ENCODE measurements at places on chromosomes 2 and 18.

- DNase-seq = peak; percentile 41
Measured at GRCh38 chr2:109218087-109218791, 89.2 kb downstream of the SH3RF3 start.

GRCh38 chr2:178927173-178927572 is 120.0 kb upstream of the TTN start:
- no peak for DNase-seq

DNA sequence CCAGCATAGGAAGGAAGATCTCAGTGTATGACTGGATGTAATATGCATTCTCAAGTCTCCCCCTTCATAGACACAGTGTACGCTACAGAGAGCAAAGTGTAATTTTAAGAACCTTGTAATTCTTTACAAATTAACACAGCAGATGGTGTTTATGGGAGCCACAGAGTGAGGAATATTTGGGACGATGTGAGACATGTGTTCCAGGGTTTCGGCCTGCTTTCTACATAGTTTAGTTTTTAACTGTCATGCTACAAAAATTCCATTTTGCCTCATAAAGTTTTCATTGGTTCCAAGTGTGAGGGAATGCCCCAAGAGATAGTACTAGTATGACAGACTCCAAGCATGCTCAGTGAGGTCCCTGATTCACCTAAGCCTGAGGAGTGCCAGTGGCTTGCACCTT is 76.2 kb upstream of the LRRTM1 start:
- no peak for DNase-seq

GRCh38 chr2:142642650-142643049 is 234.8 kb upstream of the KYNU start:
- no peak for DNase-seq

DNA sequence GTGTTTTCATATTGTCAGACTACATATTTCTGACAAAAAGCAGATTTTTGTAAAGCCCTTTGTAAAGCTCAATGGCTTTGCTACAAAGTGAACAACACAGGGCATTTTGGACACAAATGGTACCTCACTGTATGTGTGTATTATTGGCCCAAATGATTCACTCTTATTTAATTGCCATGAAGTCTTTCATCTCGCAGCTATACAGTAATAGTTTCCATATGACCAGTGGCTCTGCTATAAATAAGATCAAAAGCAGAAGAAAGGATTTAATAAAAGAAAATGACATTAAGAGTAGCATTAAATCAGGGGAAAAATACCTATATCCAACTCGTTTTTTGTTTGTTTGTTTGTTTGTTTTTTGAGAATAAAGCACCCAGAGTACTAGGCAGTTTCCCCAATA is 284.0 kb upstream of the CCDC68 start:
- DNase-seq = no peak

DNA sequence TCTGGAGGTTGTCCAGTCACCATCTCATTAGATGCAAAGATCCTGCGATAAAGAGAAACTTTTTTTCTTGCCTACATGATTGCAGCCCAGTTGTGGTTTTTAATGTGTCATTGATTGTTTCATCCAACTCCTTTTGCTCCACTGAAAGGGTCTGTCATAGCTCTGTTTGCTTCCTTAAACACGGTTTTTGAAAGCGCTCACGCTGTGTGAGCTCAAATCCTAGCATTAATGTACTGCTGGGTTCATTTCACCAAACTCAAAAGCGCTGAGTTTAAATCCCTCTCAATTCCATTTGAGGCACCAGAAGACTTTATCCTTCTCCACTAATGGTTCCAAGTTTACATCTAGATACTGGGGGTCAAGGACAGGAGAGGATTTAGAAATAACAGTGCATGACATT is 53.6 kb downstream of the CDK15 start:
- no peak for DNase-seq

- peak; percentile 81 for DNase-seq
Measured at GRCh38 chr18:76686737-76687231, 135.6 kb upstream of the ZNF236 start.

DNA sequence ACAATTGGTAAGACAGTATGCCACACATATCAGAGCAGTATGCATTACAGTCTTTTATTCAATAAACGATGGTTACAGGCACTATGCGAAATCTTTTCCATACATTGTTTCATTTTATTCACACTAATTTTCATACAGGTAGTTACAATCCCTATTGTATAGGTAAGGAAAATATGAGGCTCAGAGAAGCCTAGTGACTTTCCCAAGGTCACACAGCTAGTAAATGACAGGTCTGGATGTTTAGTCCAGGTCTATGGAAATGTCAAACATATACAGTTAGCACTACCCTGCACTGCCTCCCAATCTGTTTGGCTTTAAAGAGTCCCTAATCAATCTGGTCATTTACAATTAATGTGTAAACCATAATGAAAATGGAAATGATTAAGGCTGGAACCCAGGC is 372.2 kb downstream of the MTX2 start:
- DNase-seq = no peak

GRCh38 chr2:227404585-227405271 is 17.0 kb upstream of the SCYGR1 start:
- no peak for DNase-seq

GRCh38 chr2:25576596-25576995 is 96.8 kb downstream of the DTNB start:
- DNase-seq = no peak

DNA sequence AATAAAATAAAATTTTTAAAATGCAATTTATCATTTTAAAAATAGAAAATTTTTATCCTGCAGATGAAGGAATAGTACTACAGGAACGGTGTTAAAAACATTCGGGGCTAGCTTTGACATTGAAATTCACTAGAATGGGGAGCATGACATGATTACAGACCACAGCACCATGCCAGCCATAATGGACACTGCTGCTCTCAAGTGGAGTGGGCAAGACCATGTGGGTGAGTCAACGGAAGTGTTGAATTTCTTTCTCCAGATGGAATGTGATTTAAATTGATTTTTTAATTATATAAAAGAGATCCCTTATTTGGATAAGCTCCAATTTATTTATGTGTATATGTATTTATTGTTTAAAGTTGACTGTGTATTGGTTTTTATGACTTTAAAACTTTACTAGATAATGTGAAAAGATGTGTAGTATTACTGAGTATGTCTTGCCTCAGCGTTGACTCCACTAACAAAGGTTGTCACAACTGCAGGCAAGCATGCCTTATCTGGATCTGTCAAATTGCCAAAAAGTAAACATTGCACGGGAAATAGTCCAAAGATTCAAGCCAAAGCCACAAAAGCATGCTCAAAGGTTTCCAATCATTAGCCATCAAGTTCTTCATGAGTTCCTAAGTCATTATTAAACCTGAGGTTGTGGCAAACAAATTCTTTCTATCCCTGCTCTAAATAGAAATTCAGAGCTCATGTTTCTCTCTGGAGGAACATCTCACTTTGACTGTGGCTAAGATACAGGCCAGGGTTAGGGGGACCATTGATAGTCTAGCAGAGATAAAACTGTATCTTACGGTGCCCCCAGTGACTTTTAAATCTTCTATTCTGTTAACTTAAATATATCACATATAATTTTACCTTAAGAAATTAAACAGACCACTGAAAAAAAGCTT is 536.9 kb downstream of the TMX3 start:
- no peak for DNase-seq

DNA sequence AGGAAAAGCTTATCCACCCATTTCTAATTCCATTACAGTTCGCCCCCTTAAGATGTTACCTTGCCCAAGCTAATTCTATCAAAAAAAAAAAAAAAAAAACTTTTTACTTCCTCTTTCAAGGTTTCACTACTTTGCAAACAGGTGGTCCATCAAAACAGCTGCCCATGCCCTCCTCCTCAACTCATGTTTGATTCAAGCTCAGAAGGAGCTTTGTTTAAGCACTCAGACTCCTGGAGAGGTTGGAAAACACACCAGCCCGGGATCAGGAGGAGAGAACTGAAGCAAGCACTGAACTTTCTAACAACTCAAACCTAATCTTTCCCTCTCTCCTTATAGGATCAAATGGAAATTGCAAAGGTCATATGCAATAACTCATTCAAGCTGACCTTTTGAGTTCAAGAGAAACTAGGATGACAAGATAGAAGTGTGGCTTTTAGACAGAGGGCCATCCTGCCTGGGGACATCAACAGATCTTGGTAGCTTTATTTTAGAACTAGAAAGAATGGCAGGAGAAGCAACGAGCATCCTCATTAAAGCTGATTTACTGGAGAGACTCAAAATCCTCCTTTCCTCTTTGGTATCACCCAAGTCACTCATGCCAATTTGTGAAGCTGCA is 28.3 kb upstream of the FZD7 start:
- DNase-seq = no peak

GRCh38 chr2:79952616-79953015 is 351.9 kb downstream of the LRRTM1 start:
- DNase-seq = no peak

DNA sequence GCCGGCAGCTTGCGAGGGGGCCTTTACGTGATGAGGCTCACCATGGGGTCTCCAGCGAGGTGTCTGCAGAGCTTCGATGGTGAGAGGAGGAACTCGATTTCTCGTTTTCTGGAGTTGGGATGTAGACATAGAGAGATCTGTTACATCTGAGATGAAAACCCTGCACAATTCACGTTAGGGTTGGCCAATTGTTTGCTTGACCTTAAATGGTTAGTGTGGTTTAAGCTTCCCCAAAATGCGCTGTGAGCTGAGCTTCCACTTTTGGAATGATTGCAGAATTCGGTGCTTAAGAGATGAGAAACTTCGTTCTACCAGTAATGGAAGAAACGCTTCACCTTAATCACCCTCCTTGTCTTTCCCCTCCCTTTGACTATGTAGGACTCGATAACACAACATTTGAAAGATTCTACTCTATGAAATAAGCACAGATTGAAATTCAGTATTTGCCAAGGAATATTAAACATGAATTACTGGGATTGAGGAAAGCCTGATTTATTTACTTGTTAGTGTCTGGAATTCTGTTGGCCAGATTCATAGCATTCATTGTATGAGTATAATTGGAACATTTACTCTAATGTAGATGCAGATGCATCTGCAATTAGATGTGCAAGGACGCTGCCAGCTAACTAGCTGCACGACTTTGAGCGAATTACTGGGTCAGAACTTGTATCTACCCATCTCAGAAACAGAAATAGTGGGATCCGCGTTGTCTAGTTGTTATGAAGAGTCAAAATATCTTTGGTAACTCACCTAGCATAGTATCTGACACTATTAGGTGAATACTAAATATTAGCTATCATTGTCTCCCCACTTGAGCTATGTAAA is 1.6 kb upstream of the KLF7 start:
- no peak for DNase-seq

DNA sequence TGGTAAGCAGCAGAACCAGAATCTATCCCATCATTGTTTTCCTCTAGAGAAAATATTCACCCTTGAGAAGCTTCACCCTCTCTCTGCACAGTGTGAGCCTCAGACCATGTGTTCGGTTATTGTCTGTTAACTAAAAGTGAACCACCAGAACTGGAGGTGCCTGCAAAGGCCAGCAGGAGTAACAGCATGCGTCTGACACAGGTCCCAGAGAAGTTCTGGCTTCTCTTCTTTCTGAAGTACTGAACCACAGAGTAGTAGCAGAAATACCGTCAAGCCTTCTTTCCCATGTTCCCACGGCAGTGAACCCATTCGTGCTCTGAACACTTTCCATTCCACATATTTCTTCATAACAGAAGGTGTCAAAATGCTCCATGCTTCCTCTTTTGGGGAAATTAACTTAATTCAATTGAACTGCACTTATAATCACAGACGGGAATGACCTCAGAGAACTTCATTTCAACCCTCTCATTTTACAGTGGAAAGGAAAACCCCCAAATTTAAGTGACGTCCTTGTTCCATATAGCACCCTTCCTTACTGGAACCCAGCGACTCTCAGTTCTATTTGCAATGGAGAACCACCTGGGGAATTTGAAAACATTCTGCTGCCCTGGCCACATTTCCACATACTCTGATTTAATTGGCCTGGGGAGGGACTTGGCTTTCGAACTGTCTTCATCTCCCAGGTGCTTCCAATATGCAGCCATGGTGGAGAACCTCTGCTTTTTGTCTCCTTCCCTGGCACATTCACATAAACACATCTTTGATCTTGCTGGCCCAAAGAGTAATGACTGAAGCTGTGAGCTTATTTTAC is 519.1 kb downstream of the RNF144A start:
- no peak for DNase-seq

- DNase-seq = no peak
Measured at GRCh38 chr2:96914332-96914731, 44.5 kb upstream of the SEMA4C start.

- peak; percentile 82 for DNase-seq
Measured at GRCh38 chr18:76491776-76492668, 3.0 kb downstream of the ZNF516 start.

- no peak for DNase-seq
Measured at GRCh38 chr18:80208620-80209019, 38.7 kb downstream of the PARD6G start.

DNA sequence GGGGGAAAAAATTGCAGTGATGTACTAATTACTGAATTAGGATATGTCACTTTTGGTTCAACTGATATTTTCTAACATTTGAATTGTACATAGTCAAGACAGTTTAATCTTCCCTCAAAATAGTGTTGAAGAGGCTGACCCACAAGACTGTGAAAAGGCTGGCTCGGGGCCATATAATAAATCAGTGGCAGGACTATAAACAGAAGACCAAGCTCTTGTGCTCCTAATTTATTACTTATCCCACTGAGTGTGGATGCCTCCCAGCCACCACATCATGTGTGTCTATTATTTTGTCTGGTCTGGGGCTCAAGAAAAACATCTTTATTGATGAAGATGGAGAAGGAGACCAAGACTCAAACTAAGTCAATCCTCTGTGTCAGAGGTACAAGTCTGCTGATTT is 64.4 kb downstream of the PLEKHM3 start:
- DNase-seq = no peak

DNA sequence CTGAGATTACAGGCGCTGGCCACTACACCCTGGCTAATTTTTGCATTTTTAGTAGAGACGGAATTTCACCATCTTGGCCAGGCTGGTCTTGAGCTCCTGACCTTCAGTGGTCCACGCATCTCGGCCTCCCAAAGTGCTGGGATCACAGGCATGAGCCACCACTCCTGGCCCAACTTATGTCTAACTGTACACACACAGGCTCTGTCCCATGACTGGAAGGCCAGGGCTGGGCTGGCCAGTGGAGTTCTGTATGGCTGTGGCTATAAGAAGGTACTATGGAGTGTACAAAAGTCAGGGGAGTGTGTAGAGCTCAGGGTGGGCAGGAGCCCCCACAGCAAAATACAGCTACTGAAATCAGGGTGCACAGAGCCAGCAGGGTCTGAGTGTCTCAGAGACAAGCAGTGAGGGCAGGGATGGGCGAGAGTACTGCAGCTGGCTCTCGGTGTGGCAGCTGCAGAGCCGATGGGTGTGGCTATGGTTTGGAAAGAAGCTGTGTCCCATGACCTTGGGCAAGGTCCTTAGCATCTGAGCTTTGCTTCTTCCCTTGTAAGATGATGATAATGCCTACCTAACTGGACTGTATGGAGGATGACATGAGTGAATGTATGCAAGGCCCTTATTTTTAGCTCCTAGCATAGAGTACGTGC is 10.4 kb upstream of the MSGN1 start:
- no peak for DNase-seq

GRCh38 chr2:56666777-56667176 is 483.0 kb downstream of the CCDC85A start:
- no peak for DNase-seq
